ENCODE measurements at places on chromosomes 5 and 9.

- no peak for DNase-seq
These were observed 10.6 kb upstream of the CER1 start for GRCh38 chr9:14733133-14733532.

- no peak for DNase-seq
These were observed 329.2 kb downstream of the EFNA5 start for GRCh38 chr5:107341376-107342084.

DNA sequence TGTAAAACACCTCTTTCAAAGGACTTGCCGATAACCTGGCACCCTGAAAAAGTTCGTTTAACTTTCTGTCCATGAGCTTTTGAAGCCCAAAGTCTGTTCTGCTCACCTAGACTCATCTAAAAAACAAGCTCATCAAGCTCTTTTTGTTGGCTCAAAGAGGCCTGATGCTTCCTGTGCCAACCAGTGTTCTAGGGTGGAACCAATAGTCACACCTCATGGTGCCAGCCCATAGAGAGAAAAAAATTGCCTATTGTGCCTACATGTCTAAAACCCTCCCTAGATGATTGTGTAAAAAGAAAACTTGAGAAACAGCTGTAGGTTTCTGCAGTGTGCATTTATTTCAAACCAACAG lies 4.7 kb downstream of the SH3RF2 start:
- no peak for DNase-seq

GRCh38 chr5:44783634-44784315 lies 25.0 kb upstream of the MRPS30 start:
- DNase-seq = no peak

- DNase-seq = no peak
These were observed 55.9 kb upstream of the KLF9 start for GRCh38 chr9:70470050-70471015.

DNA sequence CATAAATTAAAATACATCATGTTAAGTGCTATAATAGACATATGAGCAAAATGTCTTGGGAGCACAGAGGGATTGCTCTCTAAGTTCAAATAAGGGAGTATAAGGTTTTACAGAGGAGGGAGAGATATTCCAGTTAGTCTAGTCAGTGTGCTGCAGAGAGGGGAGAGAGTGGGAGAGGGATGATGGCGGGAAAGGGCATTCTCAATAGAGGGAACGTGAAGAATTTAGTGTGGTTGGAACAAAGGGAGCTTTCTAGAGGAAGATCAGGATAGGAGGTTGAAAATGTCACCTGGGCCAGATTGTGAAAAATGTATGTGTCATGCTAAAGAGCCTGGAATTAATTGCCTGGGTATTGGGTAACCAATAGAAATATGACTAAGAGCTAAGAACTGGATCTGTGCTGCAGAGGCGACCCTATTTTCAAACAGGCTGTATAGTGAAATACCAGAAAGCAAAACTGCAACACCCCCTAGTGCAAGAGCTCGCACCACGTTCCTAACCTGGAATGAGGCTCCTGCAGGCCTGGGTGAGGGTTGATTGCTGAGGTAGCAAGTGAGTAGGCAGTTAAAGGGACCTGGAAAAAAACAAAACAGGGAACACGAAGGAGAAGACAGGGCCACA lies 791.8 kb upstream of the C9orf72 start:
- no peak for DNase-seq

GRCh38 chr5:168796593-168797580 lies 217.7 kb upstream of the PANK3 start:
- DNase-seq = no peak

- no peak for DNase-seq
These were observed 21.0 kb upstream of the UBLCP1 start for GRCh38 chr5:159241946-159242552.
